ENCODE measurements at places on chromosomes 2 and 18.

DNA sequence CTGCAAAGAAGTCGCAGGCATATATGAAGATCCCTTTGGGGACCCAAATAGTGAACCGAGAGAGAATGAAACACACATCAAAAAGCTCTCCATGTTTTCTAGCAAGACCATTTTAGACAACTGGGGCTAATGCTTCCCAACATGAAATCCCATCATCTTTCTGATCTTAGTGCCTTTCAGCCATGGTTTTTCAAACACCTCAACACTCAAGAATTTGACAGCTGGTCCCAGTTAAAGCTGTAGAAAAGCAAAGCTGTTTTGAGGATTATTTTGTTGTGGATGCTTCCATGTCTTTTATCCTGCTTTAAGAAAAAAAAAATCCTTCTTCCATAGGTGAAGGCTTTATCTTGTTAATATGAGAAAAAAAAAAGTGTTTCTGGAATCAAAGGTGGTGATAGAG is 259.1 kb downstream of the STK39 start:
- DNase-seq: no peak

DNA sequence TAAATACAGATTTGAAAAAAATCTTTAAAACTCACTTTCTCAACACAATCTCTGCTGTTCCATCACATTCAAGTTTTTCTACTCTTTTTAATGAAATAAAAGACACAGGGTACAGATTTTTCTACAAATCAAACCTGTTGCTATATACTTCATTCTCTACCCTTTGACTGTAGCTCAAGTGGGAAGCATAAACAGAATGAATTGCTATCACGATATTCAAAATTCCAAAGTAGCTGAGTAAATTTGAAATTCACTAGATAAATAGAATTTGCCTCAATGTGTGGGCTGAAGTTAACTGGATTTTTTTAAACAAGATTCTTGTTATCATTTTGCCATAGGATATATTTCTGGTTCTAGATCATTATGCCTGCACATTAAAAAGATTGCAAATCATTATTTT is 185.9 kb downstream of the ZNF521 start:
- no peak for DNase-seq

DNA sequence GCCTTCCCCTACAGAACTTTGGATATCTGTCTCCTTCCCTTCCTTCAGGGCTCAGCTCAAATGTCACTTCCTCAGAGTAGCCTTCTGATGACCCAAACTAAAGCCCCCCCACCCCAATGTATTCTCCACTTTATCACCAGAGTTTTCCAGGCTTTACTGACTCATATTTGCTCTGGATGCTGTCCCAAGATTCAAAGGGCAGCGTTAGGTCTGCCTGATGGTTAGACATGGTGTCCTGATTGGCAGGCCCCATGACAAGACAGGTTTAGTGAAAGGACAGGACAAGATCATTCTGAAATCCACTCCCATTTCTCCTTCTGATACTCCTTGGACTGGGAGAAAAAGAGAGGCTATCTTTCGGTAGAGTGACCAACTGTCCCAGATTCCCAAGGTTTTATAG is 22.6 kb upstream of the RPIA start:
- no peak for DNase-seq

- DNase-seq: no peak
These were observed 19.7 kb downstream of the EVA1A start for GRCh38 chr2:75540994-75541393.

DNA sequence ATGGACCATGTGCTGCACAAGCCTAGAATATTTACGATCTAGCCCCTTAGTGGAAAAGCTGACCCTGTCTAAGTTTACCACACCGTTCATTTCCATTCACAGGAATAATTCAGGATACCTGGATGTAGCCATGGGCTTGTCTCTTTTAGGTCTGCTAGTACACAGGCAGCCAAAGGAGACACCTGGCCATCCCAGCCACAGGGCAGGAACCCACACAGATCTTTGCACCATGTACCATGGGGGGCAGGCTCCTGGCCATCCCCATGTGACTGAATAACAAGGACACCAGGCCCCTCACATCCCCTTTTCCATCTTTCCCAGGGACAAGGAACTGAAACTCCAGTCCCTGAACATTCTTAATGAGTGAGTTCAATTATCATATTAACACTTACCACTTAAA is 467.3 kb upstream of the MYT1L start:
- peak; percentile 2 for DNase-seq

GRCh38 chr2:127145280-127145895 is 38.4 kb upstream of the BIN1 start:
- DNase-seq: peak; percentile 54

DNA sequence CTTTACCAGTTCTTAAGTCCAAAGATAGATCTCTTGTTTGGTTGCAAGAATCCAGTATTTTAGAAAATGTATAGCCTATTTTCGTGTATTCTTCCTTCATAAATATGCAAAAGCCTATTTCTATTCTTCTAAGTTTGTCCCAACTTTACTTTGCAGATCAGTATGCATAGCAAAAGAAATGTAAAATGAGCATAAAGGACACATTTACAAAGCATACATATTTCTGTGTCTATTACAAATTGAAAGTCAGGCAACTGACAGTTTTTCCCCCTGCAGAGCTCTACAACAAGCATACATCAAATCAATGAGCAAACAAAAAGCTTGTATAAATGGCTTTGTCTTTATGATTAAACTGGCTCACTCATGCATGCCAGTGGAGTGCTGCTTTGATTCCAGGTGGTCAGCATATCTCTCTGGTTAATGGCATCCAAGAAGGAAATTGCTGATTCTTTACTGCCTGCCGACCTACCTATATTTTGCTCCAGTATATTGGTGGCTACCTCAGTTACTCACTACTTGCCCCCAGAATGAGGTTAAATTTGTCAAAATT is 10.0 kb upstream of the VPS54 start:
- no peak for DNase-seq

GRCh38 chr2:148982282-148982681 is 56.2 kb upstream of the LYPD6B start:
- DNase-seq: no peak

GRCh38 chr2:46383113-46383395 is 85.8 kb downstream of the EPAS1 start:
- no peak for DNase-seq

DNA sequence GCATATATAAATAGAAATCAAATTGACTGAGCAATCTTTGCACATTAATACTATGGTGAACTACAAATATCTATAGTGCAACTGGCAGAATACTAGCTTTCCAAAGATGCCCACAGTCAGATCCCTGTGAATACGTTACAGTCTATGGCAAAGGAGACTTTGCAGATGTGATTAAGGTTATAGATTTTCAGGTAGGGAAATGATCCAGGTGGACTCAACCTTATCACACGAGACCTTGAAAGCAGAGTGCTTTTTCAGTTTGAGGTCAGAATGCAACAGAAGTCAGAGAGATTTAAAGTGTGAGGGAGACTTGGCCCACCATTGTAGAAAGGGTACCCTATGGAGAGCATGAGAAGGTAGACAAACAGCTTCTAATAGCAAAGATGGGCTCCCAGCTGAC is 122.6 kb downstream of the TRIB2 start:
- no peak for DNase-seq

GRCh38 chr2:200751786-200752185 is 59.9 kb upstream of the BZW1 start:
- DNase-seq: peak; percentile 43
